Fibroblast of skin of scalp (primary cell): ENCODE measurements at places on chromosomes 1 and 21.
A peak's percentile ranks its signal among the peaks of the same experiment; 100 is the strongest.

GRCh38 chr21:43300496-43301408 is 126.2 kb downstream of the SIK1 start:
- DNase-seq = peak; percentile 75

- no peak for DNase-seq
These were observed 12.5 kb downstream of the TCP10L start for GRCh38 chr21:32572574-32573420.

GRCh38 chr1:184534690-184535089 is 147.9 kb downstream of the C1orf21 start:
- DNase-seq = no peak

- DNase-seq = peak; percentile 98
These were observed 18.1 kb downstream of the USP48 start for GRCh38 chr1:21764615-21765423.

- no peak for DNase-seq
These were observed 109.8 kb downstream of the OSBPL9 start for GRCh38 chr1:51726544-51727225.

DNA sequence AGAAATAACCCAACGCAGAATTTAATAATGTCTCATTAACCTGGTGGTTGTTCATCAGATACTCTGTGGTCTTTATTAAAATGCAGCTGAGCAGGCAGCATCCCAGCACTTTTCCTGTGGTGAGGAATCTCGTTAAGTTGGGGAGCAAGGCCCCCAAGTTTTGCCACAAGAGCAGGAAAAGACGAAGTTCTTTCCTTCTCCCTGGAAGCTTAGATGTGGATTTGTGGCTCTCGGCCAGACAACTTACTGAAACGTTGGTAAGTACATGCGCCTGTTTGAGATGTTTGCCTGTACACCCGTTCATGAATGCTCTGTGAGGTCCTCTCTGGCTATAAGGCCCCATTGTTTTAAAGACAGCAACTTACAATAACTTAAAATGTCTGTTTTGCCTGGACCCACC is 34.3 kb upstream of the PDE9A start:
- DNase-seq = no peak

- no peak for DNase-seq
These were observed 57.5 kb downstream of the HSD3B1 start for GRCh38 chr1:119564548-119564947.

DNA sequence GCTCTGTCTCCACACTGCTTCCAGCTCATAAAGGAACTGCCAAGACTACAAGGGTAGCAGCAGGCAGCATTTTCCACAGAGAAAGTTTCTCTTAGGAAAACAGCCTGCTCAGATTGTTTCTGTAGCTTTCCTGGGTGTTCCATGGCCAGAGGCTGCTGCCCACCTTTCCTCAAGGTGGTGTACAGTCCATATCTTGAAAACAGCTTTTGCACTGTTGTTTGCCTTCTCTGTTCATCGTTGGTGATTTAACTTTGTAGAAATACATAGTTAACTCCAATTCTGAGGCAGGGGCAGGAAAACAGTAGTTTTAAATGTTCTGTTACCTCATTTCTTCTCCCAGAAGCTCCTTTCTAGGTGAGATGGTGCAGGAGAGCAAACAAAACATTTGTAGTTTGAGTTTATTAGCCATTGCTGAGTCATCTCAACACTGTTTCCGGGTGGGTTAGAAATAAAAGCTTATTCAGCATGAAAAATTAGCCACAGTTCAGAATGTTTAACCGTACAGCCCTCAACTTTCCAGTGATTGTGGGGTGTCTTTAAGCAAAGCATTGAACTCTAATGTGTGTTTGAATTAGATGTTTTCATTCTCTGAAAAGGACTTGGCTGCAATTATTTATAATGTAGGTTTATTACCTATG is 41.7 kb downstream of the DIP2A start:
- DNase-seq = no peak

- no peak for DNase-seq
These were observed 2.6 kb downstream of the GATAD2B start for GRCh38 chr1:153919876-153920852.

GRCh38 chr1:145977486-145978470 is 13.3 kb downstream of the POLR3GL start:
- DNase-seq = peak; percentile 86

DNA sequence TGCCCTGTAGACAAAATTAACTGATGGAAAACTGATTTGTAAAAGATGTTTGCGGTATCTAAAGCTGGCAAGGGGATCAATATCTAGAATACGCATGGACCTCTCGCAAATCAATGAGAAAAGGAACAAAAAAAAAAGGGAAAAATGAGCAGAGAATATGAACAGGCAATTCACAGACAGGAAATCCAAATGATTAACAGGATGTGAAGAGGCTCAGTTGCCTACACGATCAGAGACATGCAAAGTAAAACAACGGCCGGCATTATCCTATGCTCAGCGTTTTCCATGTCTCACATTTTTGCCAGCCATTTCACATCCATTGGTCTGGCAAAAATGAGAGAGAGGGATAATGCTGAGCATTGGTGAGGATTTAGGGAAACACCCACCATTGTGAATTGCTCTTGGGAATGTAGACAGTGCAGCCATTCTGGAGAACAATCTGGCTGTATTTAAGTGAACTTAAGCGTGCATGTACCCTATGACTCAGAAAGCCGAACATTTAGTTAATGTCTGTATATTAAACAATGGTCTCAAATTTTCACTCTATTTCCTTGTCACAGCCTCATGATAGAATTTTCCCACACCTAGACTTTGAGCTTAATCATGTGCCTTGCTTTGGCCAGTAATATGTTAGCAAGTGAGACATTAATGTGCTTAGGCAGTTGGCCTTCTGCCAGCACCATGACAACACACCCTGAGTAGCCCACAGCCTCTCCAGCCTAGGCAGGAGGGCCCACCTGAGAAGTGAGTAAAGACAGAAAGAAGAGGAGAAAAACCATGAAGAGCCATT is 61.0 kb upstream of the NBPF3 start:
- no peak for DNase-seq

- DNase-seq = no peak
These were observed 481 bp upstream of the SLAMF1 start for GRCh38 chr1:160647329-160647720.

DNA sequence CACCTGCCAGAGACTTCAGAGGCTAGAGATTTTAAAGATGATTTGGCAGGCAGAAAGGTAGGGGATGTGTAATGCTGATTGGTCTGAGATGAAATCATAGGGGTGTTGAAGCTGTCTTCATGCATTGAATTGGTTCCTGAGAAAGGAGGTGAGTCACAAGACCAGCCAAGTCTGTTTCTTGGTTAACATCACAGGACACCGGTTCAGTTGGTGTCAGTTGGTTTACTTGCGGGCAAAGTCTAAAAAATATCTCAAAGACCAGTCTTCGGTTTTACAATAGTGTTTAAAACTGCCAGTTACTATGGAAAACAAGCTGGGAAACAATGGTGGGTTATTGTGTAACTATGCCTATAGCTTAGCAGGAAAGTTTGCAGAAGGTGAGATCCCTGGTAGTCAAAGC is 305.9 kb downstream of the BARHL2 start:
- DNase-seq = no peak

DNA sequence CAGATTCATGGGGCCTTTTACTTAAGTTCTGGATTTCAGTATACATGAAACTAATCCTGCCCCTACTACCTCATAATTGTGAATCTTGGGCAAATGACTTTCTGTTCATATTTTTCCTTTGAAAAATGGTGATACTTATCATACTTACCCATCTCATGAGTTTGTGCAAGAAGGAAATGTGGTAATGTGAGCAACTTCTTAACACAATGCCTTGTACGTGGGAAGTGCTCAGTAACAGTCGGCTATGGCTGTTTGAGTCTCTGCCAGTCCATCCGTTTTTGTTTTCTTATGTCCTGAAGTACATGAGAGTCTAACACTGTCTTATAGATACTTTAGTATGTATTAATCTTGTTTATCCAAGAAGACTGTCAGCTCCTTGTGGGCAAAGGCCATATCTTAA is 86.5 kb downstream of the PATJ start:
- DNase-seq = no peak

DNA sequence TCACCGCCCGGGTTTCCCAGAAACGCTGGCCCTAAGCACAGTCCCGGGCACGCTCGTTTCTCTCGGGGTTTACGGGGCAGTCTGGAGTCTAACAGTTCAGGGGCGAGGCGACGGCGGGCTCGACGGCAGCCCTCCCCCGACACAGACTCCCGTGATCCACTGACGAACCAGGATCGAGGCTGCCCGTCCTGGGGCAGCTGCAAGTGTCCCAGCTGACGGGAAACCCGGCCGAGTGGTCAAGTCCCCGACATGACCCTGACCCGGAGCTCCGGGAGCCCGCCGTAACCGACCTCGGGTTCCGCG is 494 bp downstream of the UBE2J2 start:
- DNase-seq = no peak
